Renal cortex interstitium (tissue), 15 donors: ENCODE measurements at places on chromosomes 16 and 17.

GRCh38 chr16:13189250-13189649 is 287.9 kb downstream of the SHISA9 start:
- DNase-seq, result no peak

- DNase-seq, result no peak
Observed at GRCh38 chr17:40555296-40556190, 9.7 kb downstream of the CCR7 start.

DNA sequence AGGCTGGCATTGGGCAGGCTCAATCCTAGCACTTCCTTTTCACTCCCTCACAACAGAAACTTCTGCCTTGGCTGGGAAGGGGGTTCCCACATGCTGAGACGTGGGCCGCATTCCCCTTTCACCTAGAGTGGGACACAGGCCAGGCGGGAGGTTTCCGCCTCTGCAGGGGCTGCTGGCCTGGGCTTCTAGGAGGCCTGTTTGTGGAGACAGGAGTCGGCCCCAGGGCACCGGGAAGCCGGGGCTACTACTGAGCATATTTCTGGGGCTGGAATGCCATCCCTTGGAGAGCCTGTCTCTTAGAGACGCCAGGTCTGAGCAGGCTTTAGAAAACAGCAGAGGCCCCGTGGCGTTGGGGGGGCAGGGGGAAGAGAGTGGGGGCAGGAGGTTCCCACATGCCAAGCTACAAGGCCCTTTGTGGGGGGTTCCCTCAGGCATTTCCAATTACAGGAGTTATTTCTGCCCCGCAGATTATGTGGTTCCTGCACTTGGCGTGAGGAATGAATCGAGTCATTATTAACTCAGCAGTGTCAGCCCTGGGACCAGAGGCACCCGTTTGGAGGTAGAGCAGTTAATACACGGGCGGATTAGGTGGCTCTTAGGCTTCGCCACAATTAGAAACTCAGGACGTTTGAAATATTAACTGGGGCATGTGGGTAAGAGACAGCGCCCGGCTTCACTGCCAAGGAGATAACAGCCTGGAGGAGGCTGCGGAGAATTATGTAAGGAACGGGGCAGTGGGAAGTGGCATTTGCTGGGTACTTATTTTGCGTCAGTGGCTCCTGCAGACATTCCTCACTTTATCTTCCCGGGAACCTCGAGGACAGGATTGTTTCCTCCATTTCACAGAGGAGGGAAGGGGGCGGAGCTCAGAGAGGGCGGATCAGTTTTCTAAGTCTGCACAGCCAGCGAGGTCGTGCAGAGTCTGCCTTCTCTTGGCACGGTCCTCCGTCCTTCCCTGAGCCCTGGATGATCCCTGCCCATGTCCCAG is 162.5 kb downstream of the MAF start:
- no peak for DNase-seq

DNA sequence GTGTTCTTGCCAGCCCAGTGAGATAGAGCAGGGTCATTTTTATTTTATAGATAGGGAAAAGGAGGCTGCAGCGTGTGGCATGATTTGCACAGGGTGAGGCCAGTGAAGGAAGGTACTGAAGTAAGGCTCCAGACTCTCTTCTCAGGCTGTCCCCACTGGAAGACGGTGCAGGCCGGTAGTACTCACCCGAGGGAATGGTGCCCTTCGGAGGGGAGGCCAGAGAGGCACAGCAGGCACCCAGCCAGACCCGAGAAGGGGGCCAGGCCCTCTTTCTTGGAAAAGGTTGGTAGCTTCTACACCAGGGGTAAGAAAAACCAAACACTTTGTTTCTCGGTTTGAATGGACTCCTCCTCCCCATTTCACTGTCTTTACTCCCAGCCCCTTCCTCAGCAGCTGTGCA is 288 bp downstream of the ANKRD40CL start:
- no peak for DNase-seq

DNA sequence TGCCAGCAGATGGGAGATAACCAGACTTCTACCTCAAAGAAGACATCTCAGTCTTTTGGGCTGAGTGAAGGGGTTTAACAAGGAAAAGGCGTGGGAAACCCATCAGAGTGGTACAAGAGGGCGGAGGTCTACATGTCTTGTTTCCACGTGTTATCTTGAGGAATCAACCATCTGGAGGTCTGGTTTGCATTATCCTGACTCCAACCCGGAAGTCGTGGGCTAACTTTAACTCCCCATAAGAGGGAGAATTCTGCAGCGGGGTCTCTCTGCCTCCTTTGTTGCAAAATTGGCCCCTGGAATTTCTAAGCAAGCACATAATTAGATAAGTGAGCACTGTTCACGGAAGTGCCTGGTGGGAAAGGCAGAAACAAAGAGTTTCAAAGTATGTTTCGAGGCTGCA is 398.7 kb upstream of the C16orf82 start:
- DNase-seq, result no peak

DNA sequence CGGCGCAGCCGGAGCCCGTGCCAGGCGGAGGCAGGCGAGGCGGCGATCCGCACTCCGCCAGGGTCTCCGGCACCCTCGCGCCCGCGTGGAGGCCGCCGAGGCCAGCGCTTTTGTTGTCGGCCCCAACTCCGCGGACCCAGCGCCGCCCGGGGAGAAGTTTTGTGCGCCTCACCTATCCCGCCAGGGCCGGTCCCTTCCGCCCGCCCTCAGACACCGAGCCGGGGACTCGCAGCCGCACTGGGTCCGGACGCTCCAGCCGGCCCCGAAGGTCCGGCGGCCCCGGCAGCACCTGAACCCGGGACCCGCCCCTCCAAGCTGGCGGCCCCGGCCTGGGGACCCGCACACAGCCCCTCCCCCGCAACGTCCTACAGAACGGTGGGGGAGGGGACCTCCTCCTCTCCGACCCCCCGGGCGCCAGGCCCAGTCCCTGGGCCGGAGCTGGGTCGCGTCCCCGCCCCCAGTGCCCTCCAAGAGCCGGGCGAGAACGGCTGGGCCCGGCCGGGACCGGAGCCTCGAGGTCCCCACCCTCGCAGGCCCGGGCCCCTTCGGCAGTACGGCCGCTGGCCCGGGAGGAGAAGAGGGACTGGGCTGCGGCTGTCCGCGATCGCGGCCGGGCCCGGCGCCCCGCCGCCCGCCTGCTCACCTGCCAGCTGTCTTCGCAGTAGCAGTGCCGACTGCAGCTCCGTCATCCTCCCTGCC is 698 bp downstream of the UBE2G1 start:
- peak; percentile 46 for DNase-seq

GRCh38 chr17:27386206-27387075 is 69.8 kb upstream of the KSR1 start:
- no peak for DNase-seq

- DNase-seq, result no peak
Observed at GRCh38 chr17:81647640-81648012, 8.7 kb downstream of the PDE6G start.

DNA sequence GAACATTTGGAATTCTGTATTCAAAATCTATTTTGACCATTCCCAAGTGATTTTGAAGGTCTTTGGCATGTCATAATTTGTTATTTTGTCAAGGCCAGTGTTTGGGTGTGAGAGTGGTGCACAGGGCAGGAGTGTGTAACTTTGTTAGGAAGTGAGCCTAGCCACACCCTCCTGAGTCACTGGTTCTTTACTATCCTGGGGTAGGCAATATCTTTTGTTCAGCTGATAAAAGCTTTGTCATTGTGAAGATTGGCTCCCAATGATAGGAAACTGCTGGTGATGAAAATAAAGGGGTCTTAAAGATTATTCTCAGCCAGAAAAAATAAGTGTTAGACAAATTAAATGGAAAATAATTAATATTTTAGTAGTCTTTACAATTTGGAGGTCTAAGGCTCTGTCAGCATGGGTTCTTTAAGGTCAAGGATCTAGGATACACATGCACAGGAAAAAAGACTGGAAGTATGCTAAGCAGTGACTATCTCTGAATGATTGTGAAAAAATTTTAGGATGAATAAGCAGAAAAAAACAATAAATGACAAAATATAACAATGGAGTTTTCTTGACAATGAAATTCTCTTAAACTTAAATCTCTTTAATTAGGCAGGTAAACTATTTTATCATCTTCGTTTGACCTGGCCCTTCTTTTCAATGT is 5.1 kb downstream of the UBN1 start:
- no peak for DNase-seq

GRCh38 chr16:88640498-88641247 is 2.3 kb downstream of the IL17C start:
- no peak for DNase-seq

DNA sequence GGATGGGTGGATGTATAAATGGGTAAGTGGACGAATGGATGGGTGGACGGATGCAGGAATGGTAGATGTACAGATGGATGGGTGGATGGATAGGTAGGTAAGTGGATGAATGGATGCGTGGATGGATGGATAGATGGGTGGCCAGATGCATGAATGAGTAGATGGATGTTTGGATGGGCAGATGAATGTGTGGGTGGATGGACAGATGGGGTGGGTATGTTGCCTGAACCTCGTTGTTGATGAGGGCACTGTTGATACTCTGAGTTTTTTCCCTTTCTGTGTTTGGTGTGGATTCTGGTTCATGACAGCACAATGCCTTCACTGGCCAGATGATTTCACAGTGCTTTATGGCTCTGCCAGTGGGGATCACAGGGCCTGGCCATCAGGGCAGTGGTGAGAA is 208.3 kb downstream of the NPIPB11 start:
- no peak for DNase-seq

DNA sequence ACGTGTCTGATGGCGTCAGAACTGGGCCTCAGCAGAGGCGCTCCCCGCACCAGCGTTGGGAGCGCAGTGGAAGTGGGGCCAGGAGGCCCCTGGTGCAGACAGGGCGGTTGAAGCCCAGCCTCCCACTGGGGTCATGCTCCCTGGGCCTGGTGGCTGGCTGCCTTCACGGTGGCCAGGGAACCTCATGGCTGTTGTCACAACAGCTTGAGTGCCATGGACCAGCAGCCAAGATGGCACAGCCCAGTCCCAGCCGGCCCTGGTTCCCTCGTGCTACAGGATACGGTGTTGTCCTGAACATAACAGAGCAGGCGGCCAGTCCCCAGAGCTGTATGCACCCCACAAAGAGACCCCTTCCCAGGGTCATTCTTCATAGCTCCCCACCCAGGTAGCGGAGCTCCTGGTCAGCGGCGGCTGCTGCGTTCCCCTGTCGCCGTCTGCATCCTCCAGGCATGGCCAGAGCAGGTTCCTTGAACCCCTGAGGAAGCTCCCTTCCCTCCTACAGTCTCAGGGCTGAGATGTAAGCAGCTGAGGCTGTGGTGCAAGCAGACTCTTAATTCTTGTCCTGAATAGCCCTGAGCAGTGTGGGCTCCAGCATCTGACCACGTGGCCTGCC is 29.7 kb downstream of the NME3 start:
- no peak for DNase-seq

DNA sequence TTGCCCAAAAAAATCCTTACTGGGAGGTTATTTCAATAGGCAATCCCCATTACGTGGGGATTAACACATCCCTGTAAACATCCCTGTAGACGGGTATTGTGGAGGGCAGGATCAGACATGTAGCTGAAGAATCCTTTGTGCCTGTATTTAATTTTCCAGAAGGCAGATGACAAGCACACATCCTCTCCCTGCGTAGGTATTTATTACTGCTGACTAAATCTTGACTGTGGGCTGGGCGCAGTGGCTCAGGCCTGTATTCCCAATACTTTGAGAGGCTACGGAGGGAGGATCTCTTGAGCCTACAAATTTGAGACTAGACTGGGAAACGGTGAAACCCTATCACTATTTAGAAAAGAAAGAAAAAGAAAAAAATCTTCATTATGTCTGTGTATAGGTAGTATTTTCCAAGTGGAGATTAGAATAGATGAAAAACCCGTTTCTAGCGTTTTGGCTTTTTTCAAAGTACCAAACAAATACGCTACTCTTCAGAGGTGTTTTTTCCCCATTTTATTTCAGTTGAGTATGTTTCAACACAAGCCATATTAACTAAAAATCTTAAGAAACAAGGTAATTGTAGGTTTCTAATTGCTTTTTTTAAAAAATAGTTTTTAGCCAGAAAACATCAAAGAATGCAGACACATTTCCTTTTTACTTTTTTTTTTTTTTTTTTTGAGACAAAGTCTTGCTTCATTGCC is 1.5 kb upstream of the MARF1 start:
- no peak for DNase-seq

GRCh38 chr17:65277576-65277975 is 140.4 kb downstream of the RGS9 start:
- no peak for DNase-seq

- no peak for DNase-seq
Observed at GRCh38 chr16:19911204-19911603, 26.6 kb upstream of the GPRC5B start.

GRCh38 chr17:47318197-47318918 is 5.4 kb upstream of the EFCAB13 start:
- no peak for DNase-seq

DNA sequence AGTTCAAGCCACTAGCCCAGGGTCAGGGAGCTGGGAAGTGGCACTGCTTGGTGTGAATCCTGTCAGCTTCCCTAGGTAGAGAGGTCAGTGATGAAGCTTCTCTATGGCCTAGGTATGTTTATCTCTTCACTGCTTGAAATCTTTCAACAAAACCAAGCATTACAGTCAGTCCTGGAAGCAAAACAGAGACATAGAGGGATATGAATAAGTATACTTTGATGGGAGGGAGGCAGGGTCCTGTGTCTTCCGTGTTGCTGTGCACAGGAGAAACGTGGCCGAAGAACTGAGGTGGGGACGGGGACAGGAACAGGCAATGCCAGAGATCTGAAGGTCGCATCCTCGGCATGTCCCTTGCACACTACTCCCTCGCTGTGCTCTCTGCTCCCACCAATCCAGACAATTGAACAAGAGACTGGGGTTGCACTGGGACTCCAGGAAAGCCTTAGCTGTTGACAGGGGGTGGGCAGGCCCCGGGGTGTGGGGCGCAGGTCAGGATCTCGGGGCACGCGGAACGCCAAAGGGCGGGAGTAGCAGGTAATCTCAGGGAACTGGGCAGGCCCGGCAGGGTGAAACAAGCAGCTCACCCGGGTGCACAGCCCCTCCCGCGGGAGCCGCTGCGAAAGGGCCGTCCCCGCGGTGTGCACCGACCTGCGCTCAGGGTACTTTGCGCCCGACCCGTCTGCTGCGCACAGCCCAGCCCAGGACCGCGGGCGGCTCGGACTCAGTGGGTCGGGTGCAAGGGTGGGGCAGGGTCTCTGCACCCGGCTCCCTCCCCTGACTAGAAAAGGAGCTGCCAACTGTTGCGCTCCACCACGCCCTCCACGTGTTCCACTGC is at the start of gene MT1H:
MT1H (plus strand) TSS at position 810 of the 835 bp plus-strand sequence. CDS start 71 bp downstream, outside the sequence.
- no peak for DNase-seq

GRCh38 chr16:29925105-29925756 is 795 bp downstream of the KCTD13 start:
- DNase-seq, result no peak

DNA sequence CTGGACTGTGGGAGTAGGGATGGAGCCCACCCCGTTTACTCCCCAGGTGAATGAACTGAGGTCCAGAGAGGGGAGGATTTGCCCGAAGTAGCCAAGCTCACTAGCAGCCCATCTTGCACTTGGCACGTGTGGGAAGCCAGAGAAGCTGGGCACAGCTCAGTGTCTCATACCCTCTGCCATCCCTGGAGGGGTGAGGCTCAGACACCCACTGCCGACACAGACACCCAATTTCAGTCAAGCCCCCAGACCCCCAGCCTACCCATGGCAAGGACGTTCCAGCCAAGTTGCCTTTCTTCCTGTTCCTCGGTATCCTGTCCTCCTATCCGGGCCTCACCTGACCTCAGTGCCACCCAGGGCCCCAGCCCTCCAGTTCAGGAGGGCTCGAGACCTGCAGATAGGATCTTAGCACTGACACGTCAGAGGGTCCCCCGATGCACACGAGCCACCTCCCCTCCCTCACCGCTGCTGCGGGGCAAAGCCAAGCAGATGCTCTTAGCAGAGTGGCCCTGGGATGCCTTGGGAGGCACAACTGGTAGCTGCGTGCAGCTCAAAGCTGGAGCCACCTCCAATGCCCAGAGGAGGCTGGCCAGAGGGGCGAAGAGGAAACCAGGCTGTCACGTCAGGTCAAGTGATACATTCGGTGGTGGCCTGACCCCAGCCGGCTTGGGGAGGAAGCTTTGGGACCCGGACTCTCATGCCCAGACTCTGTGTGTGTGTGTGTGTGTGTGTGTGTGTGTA is 90.4 kb upstream of the TNRC6C start:
- DNase-seq, result no peak
